ENCODE measurements at places on chromosomes 16 and 17.

- no peak for DNase-seq
Measured at GRCh38 chr16:85202051-85202601, 89.9 kb upstream of the CIBAR2 start.

GRCh38 chr17:44911133-44912001 lies 3.9 kb downstream of the GFAP start:
- peak; percentile 48 for DNase-seq

DNA sequence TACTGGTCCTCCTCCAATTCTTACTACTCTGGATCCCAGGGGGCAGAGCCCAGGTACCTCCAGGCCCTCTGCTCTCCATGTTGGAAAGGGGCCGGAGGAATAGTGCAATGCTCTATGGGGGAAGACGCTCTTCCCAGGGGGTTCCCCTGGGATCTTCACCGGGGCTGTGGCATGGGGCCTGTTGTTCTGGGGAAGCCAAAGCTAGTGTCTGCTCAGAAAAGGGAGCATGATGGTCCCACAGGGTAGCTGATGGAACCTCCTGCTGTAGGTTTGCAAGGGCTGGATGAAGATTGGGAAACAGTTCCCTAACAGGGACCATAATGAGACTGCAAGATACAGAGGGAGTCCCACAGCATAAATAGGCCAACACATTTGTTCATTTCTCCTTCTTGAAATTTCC lies 114.7 kb downstream of the IRX5 start:
- no peak for DNase-seq

DNA sequence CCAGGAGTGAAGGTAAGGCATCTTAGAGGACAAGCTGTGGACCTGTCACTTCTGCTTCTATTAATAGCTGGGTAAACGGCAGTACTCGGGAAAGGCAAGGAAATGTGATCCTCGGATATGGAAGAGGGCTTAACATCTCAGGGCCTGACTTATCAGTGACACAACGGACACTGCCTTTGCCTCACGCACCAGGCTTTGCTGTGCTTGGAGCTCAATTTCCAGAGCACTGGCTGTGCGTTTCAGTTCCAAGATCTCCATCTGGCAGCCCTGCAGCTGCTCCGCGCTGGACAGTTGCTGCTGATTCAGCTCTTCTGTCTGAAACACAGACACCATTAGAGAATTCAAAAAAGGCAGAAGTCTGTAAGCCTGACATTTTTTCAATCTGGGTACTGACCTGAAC lies 3.5 kb downstream of the KRT40 start:
- peak; percentile 58 for DNase-seq

- DNase-seq, result peak; percentile 16
Measured at GRCh38 chr17:39700148-39700987, 504 bp downstream of the ERBB2 start.

- peak; percentile 63 for DNase-seq
Measured at GRCh38 chr17:40019140-40019991, 4.1 kb downstream of the CSF3 start.

DNA sequence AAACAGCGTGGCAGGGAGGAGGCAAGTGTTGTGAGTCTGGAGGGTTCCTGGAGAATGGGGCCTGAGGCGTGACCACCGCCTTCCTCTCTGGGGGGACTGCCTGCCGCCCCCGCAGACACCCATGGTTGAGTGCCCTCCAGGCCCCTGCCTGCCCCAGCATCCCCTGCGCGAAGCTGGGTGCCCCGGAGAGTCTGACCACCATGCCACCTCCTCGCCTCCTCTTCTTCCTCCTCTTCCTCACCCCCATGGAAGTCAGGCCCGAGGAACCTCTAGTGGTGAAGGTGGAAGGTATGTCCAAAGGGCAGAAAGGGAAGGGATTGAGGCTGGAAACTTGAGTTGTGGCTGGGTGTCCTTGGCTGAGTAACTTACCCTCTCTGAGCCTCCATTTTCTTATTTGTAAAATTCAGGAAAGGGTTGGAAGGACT lies at the start of gene CD19:
TSS of gene CD19 (plus strand) at position 171 of the 425 bp plus-strand sequence. CDS start at position 201, 30 bp downstream.
- no peak for DNase-seq

DNA sequence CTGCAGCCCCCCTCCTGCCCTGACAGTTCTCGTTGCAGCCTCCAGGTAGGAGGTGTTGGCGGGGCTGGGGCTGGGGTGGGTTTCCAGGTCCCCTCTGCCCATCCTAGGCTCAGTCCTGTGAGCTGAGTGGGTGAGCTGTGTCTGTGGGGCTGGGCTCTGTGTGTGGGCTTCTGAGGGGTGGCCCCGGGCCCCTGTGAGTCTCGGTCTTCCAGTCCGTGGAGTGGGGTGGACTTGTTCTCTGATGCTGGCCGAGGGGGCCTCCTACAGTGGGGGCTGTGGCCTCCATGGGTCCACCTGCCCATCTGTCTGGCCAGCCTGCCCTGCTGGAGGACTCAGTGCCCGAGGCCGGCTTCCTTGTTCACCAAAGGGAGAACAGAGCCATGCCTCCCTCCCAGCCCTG lies 32.7 kb downstream of the SOX8 start:
- DNase-seq, result no peak

DNA sequence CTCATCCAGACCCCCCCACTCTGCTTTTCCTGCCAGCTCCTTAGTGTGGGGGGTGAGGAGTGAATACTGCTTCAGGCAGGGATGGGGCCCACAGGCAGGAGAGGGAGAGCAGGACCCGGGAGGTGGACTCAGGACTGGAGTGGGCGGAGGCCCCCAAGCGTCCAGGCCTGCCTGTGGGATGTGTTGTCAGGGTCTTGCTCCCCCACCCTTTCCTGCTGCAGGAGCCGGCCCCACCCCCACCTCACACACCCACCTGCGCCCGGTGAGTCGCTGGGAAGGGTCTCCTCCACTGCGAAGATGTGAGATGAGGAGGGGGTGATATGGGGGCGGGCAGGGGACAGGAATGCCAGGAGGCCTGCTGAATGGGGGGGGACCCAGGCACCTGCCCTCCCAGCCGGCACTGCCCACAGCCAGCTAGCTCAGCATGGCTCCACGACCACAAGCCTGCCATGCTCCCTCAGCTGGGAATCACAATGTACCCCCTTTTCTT lies 1.1 kb downstream of the FAM171A2 start:
- no peak for DNase-seq

GRCh38 chr16:13935408-13935807 lies 15.5 kb downstream of the ERCC4 start:
- DNase-seq, result no peak

DNA sequence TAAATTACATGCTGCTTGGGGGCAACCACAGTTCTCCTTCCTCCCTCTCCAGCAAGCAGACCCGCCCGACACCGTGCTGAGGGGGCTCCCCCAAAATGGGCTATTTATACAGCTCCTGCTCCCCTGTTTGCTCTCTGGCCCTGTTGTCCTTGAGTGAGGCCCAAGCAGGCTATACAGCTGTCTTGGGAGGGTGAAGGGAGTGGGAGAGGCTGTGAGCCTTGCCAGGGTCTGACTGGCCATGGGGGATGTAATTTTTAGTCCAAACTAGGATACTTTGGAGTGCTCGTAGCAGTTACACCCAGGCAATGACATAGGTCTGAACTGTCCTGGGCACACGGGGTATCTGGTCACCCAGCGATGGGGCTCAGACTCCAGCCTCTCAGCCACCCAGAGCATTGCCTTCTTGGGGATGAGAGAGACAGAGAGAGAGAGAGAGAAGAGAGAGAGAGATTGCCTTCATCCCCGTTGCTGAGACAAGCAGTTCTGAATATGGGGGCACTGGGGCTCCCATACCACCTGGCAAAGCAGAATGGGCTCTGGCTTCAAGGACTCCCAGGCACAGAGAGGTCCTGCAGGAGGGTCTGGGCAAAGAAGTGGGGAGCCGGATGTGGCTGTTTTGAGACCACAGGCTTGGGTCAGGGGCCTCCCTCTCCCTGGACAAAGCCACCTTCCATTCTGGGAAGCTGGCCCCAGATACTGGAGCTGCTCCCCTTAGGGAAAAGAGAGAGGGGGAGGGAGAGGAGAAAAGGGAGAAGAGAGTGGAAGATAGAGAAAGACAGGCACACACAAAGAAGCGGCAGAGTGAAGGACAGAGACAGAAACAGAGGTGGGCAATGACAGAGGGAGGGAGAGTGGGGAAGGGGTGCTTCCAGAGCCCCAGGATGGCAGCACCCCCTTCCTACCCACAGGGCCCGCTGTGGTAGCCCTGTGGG lies 10.7 kb upstream of the TMEM92 start:
- no peak for DNase-seq

- no peak for DNase-seq
Measured at GRCh38 chr17:15973016-15973415, 26.5 kb downstream of the ZSWIM7 start.

DNA sequence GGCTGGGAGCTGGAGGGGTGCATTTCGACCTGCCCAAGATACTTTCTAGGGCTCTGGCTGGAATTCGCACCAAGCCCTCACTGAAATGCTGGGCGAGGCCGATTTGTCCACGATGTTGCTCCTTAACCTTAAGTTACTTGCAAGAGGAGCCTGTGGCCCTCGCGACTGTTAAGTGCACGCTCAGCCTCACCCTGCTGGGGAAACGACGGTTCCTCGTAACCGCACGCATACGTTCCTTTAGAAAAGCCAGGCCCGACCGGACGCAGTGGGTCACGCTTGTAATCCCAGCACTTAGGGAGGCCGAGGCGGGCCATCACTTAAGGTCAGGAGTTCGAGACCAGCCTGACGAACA lies 607 bp upstream of the NCOR1 start:
- no peak for DNase-seq
